ENCODE measurements at places on chromosomes 5 and 9.

GRCh38 chr5:80174790-80175189 lies 81.1 kb downstream of the SERINC5 start:
- DNase-seq, result no peak

GRCh38 chr5:151115272-151115905 lies 34.6 kb upstream of the TNIP1 start:
- DNase-seq, result peak; percentile 41

DNA sequence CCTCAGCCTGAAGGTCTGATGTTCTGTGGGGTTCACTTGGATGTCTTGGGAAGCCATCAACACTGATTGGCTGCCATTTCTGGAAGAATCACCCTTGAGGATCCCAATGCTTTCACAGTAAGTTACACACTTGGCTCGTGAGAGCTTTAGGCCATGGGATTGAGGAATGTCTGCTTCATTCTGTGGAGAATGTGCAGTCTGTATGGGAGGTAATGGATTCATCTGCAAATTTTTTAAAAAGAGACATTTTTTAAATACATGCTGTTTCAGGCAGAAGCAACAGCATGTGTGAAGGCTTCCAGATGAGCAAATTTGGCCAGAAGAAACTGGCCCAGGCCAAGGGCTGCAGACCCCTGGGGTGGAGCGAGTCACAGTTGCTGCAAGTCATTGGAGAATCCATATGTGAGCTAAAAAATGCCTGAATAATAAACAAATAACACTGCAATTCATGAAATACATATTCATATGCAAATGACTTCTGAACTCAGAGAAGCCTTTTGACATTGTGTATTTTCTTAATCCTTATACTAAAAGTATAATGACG lies 146.3 kb upstream of the RASEF start:
- no peak for DNase-seq

- DNase-seq, result no peak
These were observed 96.2 kb downstream of the CCDC192 start for GRCh38 chr5:127799293-127799905.

GRCh38 chr5:34865091-34865490 lies 26.1 kb downstream of the TTC23L start:
- no peak for DNase-seq

- DNase-seq, result no peak
These were observed 5.0 kb downstream of the NUDT2 start for GRCh38 chr9:34334337-34334824.

DNA sequence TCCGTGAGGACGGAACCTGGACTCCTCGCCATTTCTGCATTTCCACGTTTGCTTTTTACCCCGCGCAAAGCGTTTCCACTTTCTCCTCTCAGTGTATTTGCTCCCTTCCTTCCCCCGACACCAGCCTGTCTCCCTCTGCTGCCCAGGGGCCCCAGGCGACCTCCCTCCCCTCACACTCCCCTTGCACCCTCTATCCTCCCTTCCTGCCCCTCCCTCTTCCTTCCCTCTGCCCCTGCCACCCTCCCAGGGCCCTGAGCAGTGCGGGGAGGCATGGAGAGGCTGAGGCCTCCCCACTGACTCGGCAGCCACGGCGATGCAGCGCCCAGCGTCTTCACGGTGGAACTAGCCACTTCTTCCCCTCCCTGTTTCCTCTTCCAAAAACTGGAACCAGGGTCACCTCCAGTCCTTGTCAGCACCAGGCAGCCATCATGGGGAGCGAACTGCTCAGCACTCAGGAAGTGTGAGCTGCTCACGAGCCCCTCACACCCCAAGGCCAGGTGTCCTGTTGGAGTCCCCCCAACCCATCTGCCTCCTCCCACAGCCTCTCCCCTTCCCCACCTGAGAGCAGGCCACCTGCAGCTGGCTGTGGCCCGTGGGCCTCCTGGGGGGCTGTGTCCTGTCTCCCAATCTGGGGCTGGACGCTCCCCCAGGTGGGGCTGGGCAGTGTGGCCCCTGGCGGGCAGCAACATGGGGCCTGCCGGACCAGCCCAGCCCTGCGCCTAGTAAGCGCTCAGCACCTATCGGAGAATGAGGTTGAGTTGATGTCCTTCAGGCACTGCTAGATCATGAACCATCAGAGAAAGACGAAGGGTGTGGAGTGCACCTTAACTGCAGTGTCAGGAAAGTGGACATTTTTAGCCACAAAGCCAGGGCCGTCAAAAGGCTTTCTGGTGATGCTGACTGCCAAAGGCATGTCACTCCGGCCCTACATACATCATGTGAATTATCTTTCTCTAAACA lies 17.5 kb downstream of the UBE2QL1 start:
- DNase-seq, result no peak

DNA sequence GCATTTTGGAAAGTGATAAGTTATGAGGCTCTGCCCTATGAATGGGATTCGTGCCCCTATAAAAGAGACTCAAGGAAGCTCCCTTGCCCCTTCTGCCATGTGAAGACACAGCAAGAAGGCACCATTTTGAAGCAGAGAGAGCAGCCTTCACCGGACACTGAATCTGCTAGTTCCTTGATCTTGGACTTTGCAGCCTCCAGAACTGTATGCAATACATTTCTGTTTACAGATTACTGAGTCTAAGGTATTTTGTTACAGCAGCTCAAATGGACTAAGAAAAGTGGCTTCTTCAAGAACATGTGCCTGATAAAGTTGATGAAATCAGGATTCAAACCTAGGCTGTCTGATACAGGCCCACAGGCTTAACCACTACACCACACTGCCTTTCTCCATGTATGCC lies 131.6 kb upstream of the MAP3K1 start:
- no peak for DNase-seq

- DNase-seq, result no peak
These were observed 248.9 kb downstream of the CRB2 start for GRCh38 chr9:123604861-123605260.

- DNase-seq, result no peak
These were observed 15.0 kb upstream of the HSPB3 start for GRCh38 chr5:54440456-54440893.

- DNase-seq, result no peak
These were observed 413.6 kb upstream of the GRAMD2B start for GRCh38 chr5:126009566-126009965.

- DNase-seq, result no peak
These were observed 366.6 kb upstream of the RPS23 start for GRCh38 chr5:82644766-82645165.

GRCh38 chr5:66958201-66958979 lies 238.2 kb downstream of the CD180 start:
- no peak for DNase-seq

DNA sequence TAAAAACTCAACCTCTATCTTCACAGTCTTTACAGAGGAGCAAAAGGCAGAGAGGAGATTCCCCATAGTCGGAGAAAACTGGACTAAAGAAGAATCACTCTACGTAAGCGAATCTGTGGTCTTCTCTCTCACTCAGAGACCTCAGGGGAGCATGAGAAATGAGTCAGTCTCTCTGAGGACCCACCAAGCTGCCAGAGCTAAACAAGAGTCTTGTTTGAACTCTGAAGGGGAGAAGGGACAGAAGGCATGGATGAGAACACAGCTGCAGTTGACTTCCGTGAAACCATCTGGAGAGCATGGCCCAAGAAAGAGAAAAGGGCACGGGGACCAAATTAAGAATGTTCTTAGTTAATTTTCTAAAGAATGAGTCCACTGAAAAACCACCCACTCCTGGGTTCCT lies 12.8 kb upstream of the MAN2A1 start:
- DNase-seq, result no peak

DNA sequence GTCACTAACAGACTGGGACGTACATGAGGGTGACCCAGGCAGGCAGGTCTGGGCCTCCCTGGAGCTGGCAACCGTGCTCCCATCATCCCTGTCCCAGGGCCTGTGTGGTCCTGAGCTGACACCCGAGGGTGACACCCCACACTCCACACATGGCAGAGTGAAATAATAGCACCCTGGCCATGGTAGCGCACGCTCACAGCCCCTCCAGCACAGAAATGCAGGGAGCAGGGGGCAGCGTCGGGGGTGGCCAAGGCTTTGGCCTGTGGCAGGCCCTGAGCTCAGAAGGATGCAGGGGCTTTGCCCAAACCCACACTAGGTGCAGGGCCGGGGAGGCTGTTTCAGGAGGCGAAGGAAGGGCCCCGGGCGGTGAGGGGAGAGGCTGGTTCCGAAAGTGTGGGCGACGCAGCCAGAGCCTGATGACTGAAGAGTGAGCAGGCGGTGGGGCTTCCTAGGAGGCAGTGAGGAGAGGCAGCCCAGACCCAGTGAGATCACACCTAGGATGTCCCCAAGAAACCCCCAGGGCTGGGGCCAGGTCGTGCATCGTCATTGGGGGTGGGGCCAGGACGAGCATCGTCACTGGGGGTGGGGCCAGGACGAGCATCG lies 12.9 kb downstream of the OR2V2 start:
- peak; percentile 69 for DNase-seq

DNA sequence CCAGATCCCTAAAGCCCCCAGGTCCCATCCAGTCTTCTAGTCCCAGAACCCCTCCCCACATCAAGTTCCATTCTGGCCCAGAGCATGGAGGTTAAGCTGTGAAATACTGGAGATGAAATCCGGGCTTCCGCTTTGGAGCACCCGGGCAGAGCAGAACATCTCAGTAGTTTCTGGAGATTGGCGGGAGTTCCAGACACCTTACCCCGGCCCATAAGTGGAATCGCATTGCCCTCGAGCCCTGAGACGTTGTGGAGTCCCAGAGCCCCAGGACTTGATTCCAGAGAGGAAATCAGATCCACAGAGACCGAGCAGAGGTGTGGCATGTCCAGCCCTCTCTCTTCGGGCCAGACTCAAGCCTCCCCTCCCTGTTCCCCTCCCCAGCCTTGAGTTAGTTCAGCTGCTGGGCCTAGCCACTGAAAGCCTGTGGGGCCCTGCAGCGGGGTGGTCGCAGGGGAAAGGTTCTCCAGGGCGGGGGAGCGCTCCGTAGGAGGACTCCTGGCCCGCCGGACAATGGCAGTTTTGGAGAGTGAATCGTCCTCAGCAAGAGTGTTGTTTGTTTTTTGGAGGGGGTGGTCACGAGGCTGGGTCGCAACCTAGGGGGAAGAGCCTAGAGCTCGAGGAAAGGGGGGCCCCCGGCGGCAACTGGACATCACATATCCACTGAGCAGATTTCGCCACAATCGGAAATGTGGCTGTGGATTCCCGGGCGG lies 1.0 kb upstream of the PAX5 start:
- no peak for DNase-seq

- no peak for DNase-seq
These were observed 87.6 kb downstream of the ERP44 start for GRCh38 chr9:100011062-100011681.

- DNase-seq, result no peak
These were observed 11.3 kb downstream of the C9orf50 start for GRCh38 chr9:129609486-129610212.

- no peak for DNase-seq
These were observed 25.2 kb downstream of the COL23A1 start for GRCh38 chr5:178564811-178565550.

DNA sequence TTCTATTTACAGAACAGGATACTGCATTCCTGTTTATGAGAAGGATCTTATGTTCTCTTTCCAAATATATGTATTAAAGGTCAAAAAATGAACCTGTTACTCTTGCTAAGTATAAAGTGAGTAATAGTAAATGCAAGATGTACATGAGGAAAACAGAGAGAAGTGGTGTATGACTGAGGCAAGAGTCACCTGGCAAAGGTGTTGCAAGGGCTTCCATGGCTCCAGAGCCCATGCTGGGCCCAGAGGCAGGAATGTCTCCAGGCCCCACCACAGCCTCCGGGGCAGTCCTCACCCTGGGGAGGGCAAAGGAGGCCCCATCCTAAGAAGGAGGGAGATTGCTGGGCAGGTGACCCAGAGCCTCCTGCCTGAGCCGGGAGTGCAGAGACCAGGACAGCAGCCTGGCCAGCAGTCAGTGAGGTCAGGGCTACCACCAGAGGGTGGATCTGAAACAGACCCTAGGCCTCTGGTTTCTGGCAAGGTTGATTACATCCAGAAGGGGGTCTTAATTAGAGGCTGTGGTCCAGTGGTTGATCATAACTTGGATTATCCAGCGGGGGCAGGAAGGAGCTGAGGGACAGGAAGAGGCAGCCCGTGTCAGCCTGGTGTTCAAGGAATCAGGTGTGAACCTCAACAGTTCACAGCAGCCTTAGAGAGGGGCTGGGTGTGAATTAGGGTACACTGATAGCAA lies 57.3 kb upstream of the CPLX2 start:
- no peak for DNase-seq

DNA sequence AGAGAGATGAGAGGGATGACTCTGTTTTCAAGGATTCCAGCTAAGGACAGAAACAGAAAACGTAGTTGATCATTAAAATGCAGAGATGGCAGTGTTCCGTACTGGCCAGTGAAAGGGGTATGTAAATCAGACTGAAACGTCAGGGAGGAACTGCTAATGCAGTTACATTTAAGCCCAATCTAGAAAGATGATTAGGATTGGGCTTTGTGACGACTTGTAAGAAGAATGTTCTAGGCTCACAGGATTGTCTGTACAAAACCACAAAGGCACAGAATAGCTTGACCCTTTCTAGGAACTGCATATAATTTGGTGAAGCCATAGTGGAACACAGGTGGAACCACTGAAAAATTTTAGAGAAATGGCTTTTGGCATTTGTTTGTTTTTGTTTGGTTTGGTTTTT lies 55.6 kb upstream of the TESK1 start:
- DNase-seq, result no peak

DNA sequence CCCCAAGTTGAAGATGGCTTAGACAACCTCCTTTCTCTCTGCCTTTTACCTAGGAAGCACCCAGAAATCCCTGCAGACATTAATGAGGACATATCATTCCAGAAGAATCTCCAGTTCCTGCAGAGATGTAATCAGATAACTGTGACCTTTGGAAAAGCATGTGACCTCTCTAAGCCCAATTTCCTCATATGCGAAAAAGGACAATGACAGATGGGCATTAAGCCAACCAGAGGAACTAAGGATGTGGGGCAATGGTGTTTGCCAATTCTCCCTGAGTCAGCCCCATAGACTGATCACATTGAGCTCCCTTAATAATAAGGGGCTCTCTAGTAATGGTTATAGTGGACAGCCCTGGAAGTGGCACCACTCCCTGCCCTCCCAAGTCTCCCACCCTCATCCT lies 10.1 kb upstream of the FOXI1 start:
- DNase-seq, result no peak

DNA sequence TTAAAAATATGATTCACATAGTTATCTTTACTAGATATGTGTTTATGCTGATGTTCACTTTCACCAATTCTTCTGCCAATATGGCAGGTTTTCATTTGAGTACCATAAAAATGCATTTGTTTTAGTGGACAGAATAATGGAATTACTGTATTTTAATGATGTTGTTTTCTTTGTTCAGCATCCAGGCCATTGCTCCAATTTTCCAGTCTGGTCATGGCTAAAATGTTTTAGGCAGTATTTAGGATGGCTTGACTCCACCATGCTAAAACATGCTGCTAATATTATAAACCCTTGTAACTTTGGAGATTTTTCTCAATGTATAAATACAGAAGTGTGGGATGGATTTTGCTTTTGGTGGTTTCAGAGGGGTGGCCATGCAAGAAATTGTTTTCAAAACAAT lies 273.0 kb upstream of the RPS23 start:
- DNase-seq, result no peak

GRCh38 chr9:132541870-132542830 lies 40.3 kb upstream of the BARHL1 start:
- no peak for DNase-seq

DNA sequence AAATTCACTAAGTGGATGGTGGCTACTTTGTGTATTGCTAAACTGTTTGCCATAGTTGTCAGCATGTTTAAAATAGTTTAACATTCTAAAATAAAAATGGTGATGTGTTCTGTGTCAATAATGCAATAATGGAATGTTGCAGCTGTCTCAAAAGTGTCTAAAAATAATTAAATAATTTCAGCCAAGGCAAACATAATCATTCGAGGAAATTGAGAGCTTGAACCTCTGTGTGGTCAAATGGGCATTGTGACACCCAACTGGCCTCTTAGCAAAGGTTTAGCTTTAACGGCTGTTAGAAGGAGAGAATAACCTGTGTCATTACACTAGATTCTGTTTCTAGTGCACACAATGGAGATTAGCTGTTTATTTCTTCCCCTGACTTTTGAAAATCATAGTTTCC lies 278.5 kb downstream of the TMEM167A start:
- no peak for DNase-seq
